ENCODE measurements at places on chromosomes 3 and 15.

GRCh38 chr3:167330993-167331785, 48.9 kb downstream of the ZBBX start:
- DNase-seq = no peak

DNA sequence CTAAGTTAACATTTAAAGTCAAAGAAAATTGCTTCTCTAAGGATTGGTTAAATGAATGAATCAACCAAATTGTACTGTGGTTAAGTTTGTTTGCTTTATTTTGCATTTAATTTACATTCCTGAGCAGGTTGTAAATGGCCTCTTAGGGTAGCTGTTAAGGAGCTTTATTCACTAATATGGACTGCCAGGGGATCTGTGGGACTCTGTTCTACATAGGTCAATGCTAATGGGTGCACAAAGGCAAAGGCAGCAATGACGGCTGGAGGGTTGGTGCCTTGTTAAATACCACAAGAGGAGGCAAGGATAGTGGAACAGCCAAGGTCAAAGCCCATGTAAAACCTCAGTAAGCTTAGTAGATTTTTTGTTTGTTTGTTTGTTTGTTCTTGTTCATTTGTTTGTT, 89.3 kb upstream of the P2RY1 start:
- no peak for DNase-seq

GRCh38 chr15:88106074-88106473, 150.5 kb downstream of the NTRK3 start:
- no peak for DNase-seq

GRCh38 chr3:192422321-192422996, 304.9 kb downstream of the FGF12 start:
- no peak for DNase-seq

- DNase-seq = no peak
These were observed 354.5 kb downstream of the CACNA2D3 start for GRCh38 chr3:54476891-54477290.

DNA sequence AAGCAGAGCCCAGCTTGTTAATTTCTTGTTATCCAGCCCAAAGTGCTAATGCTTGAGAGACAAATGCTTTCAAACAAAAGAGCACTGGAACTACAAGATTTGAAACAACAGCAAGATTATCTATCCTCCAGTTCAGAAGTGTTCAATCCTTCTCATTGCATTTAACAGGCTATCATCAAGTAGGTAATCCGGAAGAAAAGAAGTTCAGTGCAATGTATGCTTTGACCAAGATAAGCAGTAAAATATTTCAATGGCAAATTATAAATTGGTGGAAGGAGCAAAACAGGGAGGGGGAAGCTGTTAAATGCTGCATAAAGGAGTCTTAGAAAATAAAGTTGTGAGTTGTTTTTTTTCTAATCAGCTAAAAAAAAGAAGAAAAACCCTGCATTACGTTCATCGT, 8.8 kb downstream of the LRIG1 start:
- no peak for DNase-seq

DNA sequence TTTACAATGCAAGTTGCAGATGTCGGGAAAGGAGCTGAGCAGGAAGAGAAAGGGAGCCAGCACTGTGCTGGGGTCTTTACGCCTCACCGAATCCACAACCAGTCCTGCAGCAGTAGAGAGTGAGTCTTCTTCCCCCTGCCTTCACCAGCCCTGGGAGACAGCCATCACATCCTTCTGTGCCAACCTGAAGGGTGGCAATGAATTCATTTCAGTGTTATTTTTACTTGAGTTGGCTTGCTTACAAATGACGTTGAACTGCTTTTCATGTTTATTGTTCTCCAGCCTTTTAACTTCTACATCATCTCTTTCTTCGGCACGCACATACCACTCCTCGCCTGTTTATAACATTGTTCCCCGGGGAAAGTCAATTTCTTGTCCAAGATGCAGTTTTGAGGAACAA, 77.1 kb downstream of the TRIM42 start:
- no peak for DNase-seq

GRCh38 chr3:194481525-194482195, 5.1 kb downstream of the ATP13A3 start:
- no peak for DNase-seq

Data from activated CD8-positive, alpha-beta memory T cell treated with anti-CD3 and anti-CD28 coated beads for 24 hours (primary cell).